ENCODE measurements at places on chromosomes 11 and 22.

DNA sequence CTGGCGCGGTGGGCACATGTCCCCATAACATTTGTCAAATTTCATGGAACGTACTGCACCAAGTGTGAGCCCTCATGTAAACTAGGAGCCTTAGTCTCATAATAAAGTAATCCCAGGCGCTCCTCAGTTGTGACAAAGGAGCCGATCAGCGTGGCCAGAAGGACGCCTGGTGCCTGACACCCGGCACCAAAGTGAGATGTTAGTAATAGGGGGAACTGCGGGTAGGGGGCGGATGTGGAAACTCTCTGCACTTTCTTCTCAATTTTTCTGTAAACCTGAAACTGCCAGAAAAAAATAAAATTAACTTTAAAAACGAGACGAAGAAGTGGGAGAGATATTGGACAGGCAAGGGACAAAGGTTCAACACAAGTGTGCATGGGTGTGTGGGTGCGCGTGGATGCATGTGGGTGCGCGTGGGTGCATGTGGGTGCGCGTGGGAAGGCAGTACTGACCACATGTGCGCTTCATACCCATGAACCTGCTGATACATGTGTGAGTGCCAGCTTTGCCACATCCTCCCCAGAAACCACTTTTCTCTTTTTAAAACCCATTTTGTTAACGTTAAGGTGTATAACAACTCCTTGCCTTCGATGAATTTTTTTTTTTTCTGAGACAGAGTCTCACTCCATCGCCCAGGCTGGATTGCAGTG is 55.4 kb upstream of the LINC01488 start:
- DNase-seq = peak; percentile 46

- DNase-seq = no peak
Measured at GRCh38 chr11:105937331-105937730, 84.7 kb downstream of the MSANTD4 start.

- DNase-seq = no peak
Measured at GRCh38 chr11:46249103-46249937, 28.1 kb upstream of the CREB3L1 start.

DNA sequence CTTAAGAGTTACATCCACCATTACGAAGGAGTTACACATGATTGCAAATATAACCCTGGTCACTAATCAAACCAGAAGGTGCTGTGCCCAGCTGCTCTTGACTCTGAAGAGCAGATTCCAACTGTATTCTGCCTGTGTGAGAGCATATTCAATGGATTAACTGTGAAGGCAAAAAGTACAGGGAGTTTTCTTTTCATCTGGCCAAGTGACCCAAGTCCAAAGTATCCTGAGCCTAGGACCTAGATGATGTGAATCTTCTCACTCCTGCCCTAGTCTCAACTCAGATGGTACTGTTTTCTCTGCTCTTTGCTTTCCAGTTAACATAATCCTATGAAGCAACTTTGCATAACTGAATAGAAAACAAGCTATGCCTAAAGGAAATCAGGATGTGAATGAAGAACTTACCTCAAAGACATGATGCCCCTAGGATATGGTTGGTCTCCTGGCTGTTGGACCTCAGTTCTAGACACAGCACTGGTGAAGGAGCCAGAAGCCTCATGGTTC is 105.9 kb downstream of the C11orf58 start:
- no peak for DNase-seq

DNA sequence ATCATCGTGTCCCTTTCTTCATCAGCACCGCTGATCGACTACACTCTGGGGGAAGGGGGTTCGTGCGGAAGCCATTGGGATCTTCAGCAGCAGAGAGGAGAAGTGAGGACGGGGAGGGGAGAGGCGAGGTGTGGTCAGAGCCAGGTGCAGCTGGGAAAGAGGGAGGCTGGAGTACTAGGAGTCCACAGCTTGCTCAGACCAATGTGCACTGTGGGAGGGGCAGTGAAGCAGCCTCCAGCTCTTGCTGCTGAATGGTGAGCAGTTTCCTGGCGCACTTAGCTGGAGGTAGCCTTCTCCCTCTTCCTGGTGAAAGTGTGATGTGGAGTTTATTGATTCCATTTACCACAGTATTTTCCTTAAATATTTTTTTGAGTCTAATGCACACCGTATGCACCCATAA is 99.0 kb upstream of the NECTIN1 start:
- DNase-seq = no peak

- no peak for DNase-seq
Measured at GRCh38 chr11:130180896-130181294, 21.3 kb downstream of the ST14 start.

DNA sequence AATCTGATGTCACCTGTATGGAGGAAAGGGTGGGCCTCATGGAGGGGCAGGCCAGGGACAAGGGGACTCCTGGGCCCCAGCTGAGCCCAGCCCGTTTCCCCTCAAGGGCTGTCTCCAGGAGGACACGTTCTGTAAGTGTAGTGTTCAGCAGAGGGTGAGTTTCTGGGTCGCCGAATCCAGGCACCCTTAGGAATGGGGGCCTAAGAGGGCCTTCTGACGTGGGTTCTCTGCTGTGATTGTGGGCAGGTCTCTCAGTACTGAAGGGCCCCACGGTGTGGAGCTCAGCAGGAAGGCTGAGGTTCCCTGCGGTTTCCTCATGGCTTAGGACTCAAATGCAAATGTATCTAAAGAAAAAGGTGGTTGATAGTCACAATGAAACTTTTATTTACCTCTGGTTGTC is 6.5 kb downstream of the PTDSS2 start:
- peak; percentile 44 for DNase-seq

DNA sequence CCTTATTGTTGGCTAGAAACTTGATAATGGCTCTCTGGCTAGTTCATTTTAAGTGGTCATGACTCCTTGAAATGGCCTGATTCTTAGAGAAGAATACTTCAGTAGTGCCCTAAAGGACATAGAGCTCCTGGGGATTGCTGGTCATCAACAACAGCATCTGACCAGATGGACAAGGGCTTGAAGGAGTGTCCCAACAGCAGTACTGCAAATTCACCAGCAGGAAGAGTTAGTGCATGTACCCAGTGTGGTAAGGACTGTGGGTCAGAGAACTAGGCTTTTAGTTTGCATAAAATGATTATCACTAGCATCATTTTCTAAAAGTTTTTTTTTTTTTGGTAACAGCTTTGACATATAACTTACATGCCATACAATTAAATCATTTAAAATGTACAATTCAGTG is 39.5 kb upstream of the CUL5 start:
- no peak for DNase-seq
